Activated CD8-positive, alpha-beta memory T cell treated with anti-CD3 and anti-CD28 coated beads for 1 hour (primary cell): ENCODE measurements at places on chromosomes 4 and X.

GRCh38 chr4:5755161-5755560, 44.2 kb downstream of the EVC start:
- no peak for DNase-seq

- DNase-seq = no peak
Measured at GRCh38 chr4:139028191-139028661, 12.6 kb downstream of the NOCT start.

DNA sequence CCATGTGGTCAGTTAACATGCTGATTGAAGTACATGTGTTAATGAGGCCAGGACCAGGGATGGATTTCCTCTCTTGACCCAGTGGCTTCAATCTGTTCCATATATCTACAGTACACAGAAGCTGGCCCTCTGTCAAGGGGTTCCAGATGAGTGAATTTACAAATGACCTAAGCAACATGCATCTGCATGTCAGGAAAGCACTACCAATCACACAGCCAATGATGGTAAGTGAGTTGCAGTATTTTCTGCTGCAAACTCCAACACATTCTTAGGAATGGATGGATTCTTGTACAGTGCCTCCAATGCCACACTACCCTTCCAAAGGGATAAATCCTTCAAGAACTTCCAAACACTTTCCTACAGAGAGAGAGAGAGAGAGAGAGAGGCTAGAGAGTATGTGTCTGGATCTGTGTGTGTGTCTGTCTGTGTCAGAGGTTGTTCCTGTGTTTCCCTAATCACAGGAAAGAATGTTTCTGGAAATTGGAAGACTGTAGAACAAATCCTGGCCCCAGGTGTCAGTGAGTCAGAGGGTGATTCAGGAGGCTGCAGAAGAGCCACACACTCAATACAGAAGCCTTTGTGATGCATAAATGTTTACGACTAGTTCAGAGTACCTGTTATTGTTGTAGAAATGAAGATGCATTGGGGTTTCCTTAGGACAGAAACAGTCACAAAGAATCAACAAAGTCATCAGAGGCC, 107.5 kb downstream of the GUCY2F start:
- no peak for DNase-seq

DNA sequence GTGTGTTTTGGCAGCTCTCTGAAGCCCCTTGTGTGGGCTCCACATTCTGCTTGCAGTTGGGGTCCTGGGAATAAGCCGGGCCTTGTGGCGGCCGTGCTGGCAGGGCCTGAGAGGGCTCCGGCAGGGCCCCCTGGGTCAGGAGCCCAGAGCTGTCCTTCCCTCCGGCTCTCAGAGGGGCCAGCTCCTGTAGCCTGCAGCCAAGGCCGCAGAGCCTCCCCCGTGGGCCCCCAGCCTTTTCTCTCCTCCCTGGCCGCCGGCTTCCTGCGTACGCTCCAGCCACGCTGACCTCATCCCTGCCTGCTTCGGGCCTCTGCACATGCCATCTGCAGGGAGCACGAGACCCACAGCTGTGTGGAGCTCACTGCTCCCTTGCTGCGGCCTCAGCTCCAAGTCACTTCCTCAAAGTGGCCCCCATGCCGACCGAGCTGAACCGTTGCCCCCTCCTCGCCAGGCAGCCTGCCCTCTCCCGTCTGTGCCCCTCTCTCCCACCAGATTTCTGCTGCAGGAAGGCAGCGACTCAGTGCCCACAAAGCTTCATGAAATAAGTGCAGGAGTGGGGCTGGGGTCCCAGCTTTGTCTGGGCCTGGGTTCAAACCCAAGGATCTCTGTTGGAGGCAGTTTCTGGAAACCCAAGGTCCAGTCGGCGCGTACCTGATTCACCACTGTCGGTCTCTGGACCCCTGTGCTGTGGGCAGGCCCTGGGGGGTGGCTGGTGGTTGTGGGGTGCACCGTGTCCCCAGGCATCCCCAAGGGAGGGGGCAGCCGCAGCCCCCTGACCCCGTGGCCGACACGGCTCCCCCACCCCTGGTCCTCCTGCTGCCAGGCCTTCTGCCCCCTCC, 57.1 kb upstream of the NKX1-1 start:
- DNase-seq = no peak

GRCh38 chr4:40301603-40302002, 33.5 kb upstream of the CHRNA9 start:
- peak; percentile 33 for DNase-seq

- DNase-seq = no peak
Measured at GRCh38 chrX:52874661-52875060, 6.8 kb upstream of the XAGE3 start.

- DNase-seq = no peak
Measured at GRCh38 chr4:148075438-148075837, 343.6 kb downstream of the ARHGAP10 start.

DNA sequence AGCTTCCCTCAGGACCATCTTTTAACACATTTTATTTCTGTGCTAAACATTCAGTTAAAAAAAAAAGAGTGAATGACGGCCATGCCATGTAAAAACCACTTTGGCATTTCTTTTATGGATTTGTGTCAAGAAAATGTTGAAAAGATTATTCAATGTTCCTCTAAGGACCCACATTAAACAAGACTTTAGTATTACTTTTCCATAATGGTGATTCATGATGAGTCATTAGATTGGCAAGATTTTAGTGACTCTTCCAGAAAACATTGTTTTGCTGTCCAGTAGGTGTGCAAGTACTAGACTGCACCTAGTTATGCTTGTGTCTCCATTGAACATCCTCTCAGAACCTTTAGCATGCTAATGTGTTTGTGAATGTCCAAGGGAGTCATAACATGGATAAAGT, 748.6 kb downstream of the STPG2 start:
- no peak for DNase-seq

DNA sequence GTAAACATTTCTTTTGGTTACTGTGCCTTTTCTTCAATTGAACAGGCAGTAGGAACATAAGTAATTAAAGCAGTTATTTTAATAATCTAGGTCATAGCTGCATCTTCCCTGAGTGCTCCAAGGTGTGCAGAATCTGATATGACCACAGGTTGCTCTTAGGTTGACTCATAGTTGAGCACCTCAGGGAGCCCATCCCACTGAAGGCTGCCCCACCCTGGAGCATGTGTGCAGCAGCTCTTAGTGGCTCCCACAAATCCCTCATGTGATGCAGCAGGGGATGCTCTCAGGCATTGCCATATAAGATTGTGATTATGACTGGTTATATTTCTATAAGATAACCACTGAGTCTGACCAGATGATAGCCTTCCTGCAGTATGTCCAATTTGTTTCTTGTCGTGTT, 72.3 kb downstream of the ZNF518B start:
- no peak for DNase-seq

- no peak for DNase-seq
Measured at GRCh38 chr4:39046249-39046648, 14.0 kb upstream of the TMEM156 start.

DNA sequence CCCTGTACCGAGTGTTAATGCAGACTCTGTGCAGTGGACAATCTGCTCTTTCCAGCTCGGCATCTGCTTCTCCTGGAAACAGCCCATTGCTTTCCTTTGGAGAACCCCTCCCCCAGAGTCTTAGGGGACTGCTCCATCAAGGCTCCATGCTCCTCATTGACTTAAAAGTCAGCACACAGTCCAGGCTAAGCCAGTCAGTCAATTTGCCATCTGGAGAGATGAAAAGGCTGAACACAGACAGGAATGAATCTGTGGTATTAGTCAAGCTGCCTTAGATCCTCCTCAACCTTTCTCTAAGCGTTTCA, 20.3 kb downstream of the ATP8A1 start:
- DNase-seq = no peak

DNA sequence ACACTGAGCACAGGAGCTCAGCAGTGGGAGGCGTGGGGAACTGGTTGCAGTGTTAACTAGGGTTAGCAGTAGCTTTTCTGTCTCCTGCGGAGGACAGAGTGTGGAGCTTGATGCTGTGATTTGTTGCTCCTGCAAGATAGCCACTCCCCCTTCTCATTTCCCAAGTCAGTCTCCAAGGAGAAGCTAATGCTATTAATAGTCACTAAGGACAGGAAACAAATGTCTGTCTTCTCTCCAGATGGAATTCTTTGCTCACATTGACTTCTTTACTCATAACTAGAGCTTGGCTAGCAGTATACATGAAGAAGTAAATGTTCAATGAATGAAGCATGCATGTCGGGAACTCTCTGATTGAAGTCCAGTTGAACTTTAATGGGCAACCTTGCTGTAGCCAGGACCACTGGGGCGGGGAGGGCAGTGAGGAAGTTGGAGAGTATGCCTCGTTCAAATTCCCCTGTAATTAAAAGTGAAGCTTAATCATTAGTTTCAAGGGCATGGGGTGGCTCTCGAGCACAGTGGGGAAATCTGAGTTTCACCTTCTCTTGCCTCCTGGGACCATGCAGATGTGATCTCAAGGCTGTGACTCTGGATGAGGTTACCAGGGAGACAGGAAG, 156.6 kb upstream of the SCML1 start:
- no peak for DNase-seq

DNA sequence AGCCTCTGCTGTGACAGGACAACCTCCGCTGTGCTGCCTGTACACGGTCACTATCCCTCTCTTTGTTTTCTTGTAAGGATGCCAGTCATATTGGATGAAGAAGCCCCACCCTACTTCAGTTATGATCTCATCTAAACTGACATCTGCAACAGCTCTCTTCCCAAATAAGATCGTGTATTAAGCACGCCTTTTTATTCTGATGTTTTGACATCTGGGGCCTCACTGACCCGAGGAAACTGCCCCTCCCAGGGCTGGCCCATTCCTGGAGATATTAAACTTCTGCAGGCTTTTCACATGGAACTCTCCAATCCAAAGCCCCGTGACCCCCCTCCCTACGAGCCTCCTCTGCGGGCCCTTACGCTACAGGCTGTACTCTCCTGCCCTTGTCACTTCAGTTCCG, 232.0 kb downstream of the ARHGAP10 start:
- no peak for DNase-seq

DNA sequence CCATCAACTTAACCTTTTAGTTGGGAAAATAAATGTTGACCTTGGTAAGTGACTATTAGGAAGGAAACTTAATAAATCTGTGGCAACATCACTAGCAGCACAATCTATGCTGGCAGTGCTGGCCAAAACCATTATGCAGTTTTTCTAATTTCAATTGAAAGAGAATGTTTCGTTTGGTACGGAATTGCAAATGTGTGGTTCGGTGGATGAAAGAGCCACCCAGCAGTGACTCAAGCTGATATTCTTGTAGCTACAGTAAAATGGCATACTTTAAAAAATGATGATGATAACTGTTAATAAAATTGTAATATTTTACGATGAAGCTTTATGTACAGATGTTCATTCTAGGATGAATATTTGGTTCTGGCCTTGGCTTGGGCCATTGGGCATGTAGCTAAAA, 40.7 kb upstream of the AP1S2 start:
- DNase-seq = no peak

DNA sequence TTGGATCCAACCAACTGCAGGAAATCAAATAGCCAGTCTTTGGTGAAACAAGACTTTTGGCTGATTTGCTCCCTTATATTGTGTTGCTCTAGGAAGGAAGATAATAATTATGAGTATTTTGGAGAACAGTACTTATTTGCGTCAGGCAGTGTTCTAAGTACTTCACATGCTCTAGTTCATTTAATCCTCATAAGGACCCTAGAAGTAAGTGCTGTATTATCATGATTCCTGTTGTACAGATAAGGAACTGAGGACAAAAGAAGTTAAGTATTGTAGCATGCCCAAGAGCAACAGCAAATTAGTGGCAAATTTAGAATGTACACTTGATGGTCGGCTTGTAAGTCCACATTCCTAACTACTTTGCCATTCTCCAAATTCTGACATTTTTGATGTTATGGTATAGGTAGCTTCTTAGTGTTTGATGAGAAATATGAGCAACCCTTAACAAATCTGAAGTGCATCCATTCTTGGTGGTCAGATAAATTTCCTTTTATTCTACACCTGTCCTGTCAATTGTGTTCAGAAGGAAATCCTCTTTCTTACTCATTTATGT, 72.0 kb downstream of the SPRY1 start:
- DNase-seq = no peak

GRCh38 chr4:12679217-12679616, 804.9 kb downstream of the RAB28 start:
- no peak for DNase-seq

DNA sequence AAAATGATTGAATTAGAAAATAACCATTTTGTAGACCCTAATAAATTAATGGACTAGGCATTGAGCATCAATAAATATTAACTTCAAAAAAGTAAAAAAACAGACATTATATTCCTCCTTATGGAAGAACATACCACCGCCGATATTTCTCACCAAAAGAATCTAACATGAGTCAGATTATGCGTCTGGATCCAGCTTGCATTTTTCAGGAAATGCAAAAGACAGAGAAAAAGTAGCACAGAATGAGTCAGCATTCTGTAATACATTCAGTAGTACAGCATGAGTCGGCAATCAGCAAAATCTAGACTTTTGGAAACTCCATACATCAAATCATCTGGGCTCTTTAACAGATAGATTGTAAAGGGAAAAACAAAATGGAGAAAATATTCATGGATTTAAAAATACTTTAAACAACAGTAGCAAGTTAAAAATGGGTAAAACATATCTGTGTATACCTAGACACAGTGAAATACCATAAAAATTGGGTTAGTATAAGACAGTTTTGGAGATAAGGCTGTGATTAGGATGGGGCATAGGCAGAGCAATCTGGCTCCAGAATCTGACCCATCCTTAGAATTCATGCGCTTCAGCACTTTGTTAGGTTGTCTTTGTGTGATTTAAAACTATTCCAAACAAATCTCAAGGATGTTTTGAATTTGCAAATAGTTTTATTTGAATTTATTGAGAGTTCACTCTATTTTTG, 633.0 kb upstream of the FAM241A start:
- no peak for DNase-seq

DNA sequence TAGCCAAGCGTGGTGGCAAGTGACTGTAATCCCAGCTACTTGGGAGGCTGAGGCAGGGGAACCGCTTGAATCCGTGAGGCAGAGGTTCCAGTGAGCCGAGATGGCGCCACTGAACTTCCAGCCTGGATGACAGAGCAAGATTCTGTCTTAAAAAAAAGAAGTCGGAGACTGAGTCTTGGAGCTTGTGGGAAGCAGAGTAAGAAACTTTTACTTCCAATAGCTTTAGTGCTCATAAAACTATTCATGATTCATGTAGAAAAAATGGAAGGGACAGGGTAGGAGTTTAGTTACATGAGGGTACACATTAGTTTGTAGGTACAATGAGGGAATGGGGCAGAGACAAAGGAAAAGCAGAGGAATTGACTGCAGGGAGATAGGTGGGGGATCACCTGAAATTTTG, 19.3 kb downstream of the RAP2C start:
- no peak for DNase-seq

DNA sequence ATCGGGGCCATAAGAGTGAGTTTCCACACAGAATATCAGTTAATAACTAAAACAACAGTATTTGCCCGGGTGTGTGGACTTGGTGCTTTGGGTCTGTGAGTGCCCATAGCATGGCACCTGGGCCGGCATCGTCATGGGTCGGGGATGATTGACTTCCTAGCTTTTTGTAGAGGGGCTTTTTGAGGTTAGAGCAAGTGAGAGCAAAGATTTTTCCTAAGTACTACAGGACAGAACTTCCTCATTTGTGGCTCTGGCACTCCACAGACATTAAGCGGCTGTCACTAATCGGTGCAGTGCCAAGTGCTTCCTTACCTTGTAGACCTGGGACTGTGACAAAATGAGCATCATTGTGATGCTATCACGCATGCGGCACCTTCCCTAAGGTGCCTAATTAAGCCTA, 81.0 kb downstream of the SHROOM2 start:
- DNase-seq = no peak
